ENCODE measurements at places on chromosomes 1 and 21. TPM values are rescaled to one million over a fixed set of nuclear protein-coding genes. Genes with fewer than 3 reads are reported as not detected.

AK5 gene
- total RNA-seq = 6.9 TPM

CAPN8 gene
- not detected for total RNA-seq

MTMR11 gene
- total RNA-seq = 15.4 TPM

SELE gene
- total RNA-seq = not detected

TCHHL1 gene
- total RNA-seq = not detected

PIGC gene
- total RNA-seq = 21.7 TPM

C1orf87 gene
- total RNA-seq = 0.65 TPM

NTRK1 gene
- not detected for total RNA-seq

GRCh38 chr21:45359451-45360217 is 45.3 kb upstream of the COL18A1 start:
- H3K4me3 ChIP-seq = no peak overlapping the region
- peak; percentile 85 for DNase-seq
- no peaks in the 10 kb centered on the region for H3K36me3 ChIP-seq
- H3K4me1 ChIP-seq = peaks cover 41% of the 10 kb centered on the region
- no peaks in the 10 kb centered on the region for H3K27me3 ChIP-seq
- no peak overlapping the region for H3K27ac ChIP-seq

GRCh38 chr1:23581219-23581618 is 21.9 kb upstream of the ID3 start:
- peak overlapping the region; percentile 90 for H3K27ac ChIP-seq
- H3K4me3 ChIP-seq = no peak overlapping the region

DNA sequence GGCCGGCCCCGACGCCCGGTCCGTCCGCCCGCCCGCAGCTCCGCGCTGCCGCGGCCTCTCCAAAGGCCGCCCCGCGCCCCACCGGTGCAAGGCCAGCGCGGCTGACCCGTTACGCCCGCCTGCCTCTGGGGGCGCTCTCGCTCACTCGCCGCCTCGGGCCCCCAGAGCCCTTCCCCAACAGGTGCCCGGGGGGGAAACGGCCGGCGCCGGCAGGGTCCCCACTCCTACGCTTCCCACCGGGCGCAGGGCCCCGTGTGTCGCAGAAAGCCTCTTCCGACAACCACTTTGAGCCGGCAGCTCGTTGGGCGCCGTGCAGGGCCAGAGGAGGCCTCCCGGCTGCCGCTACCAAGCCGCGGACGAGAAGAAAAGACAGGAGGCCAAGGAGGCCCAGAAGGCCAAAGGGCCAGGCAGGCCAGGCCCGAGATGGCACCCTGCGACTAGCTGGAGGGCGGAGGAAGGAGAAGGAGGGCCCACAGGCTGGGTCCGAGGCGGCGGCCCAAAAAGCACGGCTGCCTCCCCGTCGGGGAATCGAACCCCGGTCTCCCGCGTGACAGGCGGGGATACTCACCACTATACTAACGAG is 64.9 kb upstream of the FCGR2A start:
- peaks cover 2% of the 10 kb centered on the region for H3K36me3 ChIP-seq
- DNase-seq = no peak
- peak overlapping the region; percentile 70 for H3K27ac ChIP-seq
- peaks cover 20% of the 10 kb centered on the region for H3K27me3 ChIP-seq

GRCh38 chr1:224113545-224113917 is 380 bp upstream of the FBXO28 start:
- peak overlapping the region; percentile 70 for H3K27ac ChIP-seq
- peaks cover 18% of the 10 kb centered on the region for H3K27me3 ChIP-seq
- peaks cover 25% of the 10 kb centered on the region for H3K4me1 ChIP-seq
- no peak for DNase-seq

- peaks cover 17% of the 10 kb centered on the region for H3K27me3 ChIP-seq
- H3K4me3 ChIP-seq = no peak overlapping the region
Measured at GRCh38 chr1:223669003-223669795, 3.7 kb upstream of the CAPN8 start.

DNA sequence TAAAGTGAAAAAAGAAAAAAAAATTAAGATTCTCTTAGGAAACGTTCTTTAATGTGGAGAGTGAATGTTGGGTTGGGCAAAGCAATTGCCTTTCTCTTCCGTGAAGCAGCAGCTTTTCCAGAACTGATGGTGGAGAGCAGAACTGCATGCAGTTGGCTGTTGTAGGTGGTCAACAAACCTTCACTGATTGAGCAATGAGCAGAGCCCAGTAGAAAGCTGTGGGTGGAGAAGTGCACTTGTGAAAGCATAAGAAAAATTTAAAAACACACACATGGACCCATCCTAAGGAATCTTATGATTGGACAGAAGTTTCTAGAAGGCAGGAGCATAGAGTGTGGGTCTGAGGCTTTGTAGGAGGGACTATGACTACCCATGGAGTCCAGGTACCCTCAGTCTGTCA is 4.5 kb downstream of the PRELP start:
- H3K4me3 ChIP-seq = peak overlapping the region; percentile 24
- H3K27me3 ChIP-seq = no peaks in the 10 kb centered on the region
- no peak for DNase-seq
- H3K36me3 ChIP-seq = peaks cover 9% of the 10 kb centered on the region
- H3K27ac ChIP-seq = peak overlapping the region; percentile 88

DNA sequence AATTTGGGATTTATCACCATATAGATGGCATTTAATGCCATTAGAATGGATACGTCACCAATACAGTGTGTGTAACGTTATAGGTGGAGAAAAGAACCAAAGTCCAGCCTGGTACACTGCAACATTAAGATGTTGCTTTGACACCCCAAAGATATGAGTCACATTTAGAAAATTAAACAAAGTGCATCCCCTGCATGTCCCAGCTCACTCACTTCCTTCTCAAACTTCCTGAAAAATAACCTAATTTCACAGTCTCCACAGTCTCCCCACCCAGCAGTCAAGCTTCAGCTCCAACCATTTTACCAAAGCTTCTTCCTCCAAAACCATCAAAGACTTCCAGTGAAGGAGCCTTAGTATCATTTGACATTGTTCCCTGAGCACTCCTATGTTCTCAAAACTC is 111.9 kb downstream of the OMA1 start:
- H3K36me3 ChIP-seq = no peaks in the 10 kb centered on the region
- no peaks in the 10 kb centered on the region for H3K27me3 ChIP-seq
- H3K4me3 ChIP-seq = no peak overlapping the region
- DNase-seq = no peak
- no peak overlapping the region for H3K27ac ChIP-seq

DNA sequence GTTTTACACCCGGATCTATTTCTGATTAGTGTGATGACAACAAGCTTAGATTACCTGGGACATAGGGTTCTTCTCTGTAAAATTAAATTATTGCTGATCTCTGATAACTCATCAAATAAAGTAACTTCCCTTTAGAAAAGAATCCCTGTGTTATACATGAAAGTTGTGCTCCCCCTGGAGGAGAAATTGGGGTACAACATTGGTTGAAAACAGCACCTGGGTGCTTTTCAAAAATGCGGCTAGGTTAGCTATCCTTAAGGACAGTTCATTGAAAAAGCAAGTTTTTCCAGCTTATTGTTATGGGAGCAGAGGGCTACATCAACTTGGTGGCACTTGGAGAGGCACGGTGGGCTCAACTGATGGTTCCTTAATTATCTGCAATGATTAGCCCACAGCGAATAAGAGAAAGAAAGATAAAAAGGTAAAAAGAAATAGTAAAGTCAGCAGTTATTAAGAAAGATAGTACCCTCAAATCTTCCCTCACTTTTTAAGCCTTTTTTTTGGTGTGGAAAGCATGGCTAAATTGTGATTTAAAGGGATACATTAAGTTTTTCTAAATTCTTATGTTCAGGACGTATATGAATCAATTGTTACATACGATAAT is 97.8 kb downstream of the FMN2 start:
- no peak overlapping the region for H3K4me3 ChIP-seq
- no peak for DNase-seq
- H3K27me3 ChIP-seq = no peaks in the 10 kb centered on the region
- H3K36me3 ChIP-seq = no peaks in the 10 kb centered on the region
- peaks cover 27% of the 10 kb centered on the region for H3K4me1 ChIP-seq

DNA sequence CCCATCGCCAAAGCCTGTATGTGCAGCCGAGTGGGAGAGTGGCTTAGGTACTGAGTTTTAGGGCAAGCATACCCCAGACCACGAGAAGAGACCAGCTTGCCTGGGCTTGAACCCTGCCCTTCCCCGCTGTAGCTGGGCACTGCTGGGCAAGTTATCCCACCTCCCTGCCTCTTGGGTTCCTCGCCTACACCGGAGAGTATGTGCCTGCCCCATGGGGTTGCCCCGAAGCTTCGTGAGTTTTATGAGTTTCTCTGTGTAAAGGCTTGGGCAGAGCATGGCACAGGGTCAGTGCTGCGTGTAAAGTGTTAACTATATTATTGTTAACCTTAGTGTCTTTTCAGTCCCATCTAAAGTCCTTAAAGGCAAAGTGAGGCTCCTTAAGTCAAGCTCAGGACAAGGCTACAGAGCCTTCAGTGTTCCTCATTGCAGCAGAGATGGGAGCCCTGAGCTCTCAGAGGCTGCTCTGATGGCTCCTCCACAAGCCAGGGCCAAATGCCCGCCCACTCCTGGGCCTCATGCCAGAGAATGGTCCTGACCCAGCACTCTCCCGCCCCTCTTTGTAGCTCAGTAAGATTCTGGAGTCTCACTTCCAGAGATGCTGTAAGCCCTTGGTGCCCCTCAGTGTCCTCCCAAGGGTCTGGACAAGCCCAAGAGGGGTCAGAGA is 37.0 kb upstream of the KCNA10 start:
- H3K27ac ChIP-seq = no peak overlapping the region
- H3K36me3 ChIP-seq = no peaks in the 10 kb centered on the region
- H3K4me1 ChIP-seq = no peaks in the 10 kb centered on the region
- H3K27me3 ChIP-seq = peaks cover 56% of the 10 kb centered on the region
- no peak overlapping the region for H3K4me3 ChIP-seq

DNA sequence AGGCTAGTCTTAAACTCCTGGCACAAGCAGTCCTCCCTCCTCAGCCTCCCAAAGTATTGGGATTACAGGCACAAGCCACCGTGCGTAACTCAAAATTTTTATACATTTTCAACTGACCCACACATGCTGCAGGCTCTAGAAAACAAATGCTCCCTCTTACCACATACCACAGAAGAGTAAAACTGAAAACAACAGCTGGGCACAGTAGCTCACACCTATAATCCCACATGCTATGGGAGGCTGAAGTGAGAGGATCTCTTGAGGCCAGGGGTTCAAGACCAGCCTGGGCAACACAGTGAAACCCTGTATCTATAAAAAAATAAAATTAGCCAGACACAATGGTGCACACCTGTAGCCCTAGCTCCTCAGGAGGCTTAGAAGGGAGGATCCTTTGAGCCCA is 56.7 kb downstream of the AKT3 start:
- peaks cover 27% of the 10 kb centered on the region for H3K4me1 ChIP-seq
- no peaks in the 10 kb centered on the region for H3K27me3 ChIP-seq
- peaks cover 4% of the 10 kb centered on the region for H3K36me3 ChIP-seq

GRCh38 chr1:24389231-24389678 is 24.3 kb downstream of the STPG1 start:
- peaks cover 43% of the 10 kb centered on the region for H3K4me1 ChIP-seq
- no peak for DNase-seq
- H3K36me3 ChIP-seq = peaks cover 1% of the 10 kb centered on the region
- H3K27ac ChIP-seq = no peak overlapping the region

GRCh38 chr1:226974544-226975258 is 34.6 kb downstream of the COQ8A start:
- H3K36me3 ChIP-seq = peaks cover 7% of the 10 kb centered on the region
- peaks cover 16% of the 10 kb centered on the region for H3K4me1 ChIP-seq
- no peak overlapping the region for H3K4me3 ChIP-seq
- no peaks in the 10 kb centered on the region for H3K27me3 ChIP-seq

GRCh38 chr1:59674595-59674994 is 140.2 kb upstream of the HOOK1 start:
- peaks cover 46% of the 10 kb centered on the region for H3K4me1 ChIP-seq
- H3K27me3 ChIP-seq = no peaks in the 10 kb centered on the region
- H3K36me3 ChIP-seq = peaks cover 8% of the 10 kb centered on the region

DNA sequence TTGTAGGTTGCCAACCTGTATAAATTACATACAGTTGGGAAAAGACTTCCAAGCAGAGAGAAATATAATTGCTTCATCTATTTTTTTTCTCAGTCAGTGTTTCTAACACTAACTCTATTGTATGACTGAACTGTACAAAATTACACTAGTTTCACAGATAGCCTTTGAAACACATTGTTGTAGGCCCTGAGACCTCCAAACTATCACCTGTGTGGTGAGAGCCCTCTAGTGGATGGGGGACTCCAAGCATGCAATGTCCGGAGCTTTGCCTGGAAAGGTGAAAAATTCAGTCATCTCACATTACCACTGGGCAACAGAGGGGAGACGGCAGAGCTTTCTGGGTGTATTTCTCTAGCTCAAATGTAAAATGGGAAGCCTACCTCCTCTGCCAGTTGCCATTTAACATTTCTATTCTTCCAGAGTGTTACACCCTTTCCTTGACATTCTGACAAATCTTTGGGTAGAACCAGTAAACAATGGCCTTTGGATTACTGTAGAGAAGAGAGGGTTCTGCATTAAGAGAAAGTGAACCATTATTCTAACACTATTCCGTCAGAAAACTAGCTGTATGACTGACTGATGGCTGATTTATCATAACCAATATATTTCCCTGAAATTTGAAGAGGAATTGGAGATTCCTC is 212.2 kb downstream of the LYPLAL1 start:
- DNase-seq = no peak
- H3K27me3 ChIP-seq = no peaks in the 10 kb centered on the region
- no peak overlapping the region for H3K4me3 ChIP-seq
- peaks cover 6% of the 10 kb centered on the region for H3K4me1 ChIP-seq
- no peaks in the 10 kb centered on the region for H3K36me3 ChIP-seq
- H3K27ac ChIP-seq = no peak overlapping the region

DNA sequence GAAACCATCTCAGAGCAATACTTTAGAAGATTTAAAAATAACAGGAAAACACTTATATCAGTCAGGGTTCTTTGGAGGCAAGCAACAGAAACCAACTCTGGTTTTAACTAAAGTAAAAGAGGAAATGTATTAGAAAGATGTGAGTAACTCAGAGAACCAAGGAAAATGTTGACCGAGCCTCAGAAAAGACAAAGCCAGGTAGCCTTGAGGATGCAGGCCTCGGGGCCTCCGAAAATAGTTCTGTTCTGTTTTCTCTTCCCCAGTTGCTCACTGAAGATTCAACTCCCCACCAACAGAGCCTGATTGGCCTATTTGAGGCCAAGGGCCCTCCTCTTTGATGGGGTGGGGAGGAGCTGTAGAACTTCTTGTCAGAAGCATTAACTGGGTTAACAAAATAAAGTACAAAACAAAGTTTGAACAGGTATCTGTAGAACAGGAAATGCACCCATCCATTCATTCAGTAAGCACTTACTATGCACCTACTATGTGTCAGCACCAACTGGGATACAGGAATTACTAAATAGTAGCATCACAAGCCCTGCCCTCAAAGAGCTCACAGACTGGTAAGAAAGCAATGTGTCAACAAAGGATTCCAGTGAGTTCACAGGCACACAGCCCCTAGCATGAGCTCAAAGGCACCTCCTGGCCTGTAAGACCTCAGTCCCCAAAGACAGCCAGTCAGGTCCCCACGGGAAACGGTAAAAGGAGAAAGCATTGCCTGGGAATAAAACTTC is 12.6 kb downstream of the SLAMF8 start:
- no peaks in the 10 kb centered on the region for H3K4me1 ChIP-seq
- no peak overlapping the region for H3K4me3 ChIP-seq
- H3K36me3 ChIP-seq = peaks cover 14% of the 10 kb centered on the region
- DNase-seq = no peak
- no peaks in the 10 kb centered on the region for H3K27me3 ChIP-seq

DNA sequence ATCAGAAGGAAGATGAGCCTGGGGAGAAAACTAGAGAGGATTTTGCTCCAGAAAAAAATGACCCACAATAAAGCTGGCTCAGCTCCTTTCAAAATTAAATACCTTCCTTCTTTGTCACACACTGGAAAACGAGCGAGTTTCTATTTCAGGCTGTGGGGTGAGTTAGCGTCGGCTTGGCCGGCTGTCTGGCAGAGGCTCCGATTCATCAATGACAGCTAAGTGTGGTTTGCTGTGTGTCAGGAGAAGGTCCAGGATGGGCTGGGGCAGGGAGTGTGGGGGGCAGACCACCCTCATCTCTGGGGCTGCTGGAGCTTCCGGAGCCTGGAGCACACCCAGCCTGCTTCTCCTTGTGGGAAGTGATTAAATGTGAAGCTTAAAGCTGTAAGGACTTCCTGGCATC is 120.2 kb downstream of the ETS2 start:
- peaks cover 39% of the 10 kb centered on the region for H3K4me1 ChIP-seq
- H3K27me3 ChIP-seq = no peaks in the 10 kb centered on the region
- peak overlapping the region; percentile 95 for H3K27ac ChIP-seq
